NCI-H69 (cell line): ENCODE measurements at places on chromosomes 1 and 21.

GRCh38 chr1:61533546-61533945 lies 191.4 kb downstream of the TM2D1 start:
- DNase-seq, result no peak

DNA sequence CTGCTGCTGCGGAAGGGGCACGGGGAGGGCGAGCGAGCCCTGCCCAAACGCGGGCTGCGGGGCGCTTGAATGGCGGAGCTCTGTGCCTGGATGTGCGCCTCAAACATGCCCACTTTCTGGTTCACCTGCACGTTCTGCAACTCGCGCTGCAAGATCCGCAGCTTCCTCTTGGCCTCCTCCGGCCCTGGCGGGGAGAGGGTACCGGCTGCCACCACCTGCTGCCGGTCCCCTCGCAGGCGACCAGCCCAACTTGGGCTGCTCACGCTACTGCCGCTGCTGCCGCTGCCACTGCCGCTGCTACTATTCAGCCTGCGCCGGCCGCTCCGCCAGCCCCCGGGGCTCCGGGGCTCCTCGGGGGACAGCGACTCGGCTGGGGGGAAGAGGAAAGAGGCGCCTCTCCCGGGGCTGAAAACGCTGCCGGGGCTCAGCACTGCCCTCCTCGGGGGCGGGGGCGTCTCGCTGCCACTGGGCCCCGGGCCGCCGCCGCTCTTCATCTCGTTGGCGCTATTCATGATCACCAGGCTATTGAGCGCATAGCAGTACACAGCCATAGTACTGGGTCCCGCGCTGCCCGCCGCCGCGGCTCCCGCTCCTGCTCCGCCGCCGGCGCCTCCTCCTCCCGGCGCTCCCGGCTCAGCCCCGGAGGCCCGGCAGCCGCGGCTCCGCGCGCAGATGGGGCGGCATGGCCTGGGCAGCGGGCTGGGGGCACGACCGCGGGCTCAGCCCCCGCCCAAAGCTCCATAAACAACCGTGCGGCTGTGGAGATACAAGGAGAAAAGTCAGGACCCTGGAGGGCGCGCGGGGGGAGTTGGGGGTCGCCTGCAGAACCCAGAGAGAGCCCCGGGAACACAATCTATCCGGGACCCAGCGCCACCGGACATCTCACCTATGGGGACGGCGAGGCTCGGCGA lies 1.9 kb downstream of the ITPKB start:
- DNase-seq, result peak; percentile 68

GRCh38 chr1:211328866-211329475 lies 2.3 kb downstream of the TRAF5 start:
- DNase-seq, result peak; percentile 58

GRCh38 chr1:59164371-59164770 lies 132.5 kb upstream of the FGGY start:
- no peak for DNase-seq
